ENCODE measurements at places on chromosomes 3 and 15. TPM values are rescaled to one million over a fixed set of nuclear protein-coding genes. Genes with fewer than 3 reads are reported as not detected.
A peak's percentile ranks its signal among the peaks of the same experiment; 100 is the strongest.

DNA sequence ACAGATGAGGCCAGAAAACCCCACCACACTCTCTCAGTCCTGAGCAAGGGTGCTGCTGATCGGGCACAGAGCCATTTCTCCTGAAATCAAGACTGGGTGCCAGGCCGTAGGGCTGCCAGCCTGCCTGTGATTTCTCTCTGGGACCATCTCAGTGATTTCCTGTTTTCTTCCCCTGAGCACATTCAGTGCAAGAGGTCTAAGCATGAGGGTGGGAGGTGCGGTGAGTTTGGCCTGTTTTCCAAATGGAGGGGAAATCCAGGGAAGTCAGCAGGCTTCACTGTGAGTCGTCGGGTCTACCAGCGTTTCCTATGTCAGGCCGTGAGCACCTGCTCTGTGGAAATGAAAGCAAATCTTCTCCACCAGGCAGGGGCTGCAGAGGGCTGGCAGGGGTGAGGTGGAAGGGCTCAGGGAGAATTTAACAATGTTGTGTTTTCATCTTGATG lies 82.3 kb downstream of the ST6GAL1 start:
- DNase-seq = no peak

DNA sequence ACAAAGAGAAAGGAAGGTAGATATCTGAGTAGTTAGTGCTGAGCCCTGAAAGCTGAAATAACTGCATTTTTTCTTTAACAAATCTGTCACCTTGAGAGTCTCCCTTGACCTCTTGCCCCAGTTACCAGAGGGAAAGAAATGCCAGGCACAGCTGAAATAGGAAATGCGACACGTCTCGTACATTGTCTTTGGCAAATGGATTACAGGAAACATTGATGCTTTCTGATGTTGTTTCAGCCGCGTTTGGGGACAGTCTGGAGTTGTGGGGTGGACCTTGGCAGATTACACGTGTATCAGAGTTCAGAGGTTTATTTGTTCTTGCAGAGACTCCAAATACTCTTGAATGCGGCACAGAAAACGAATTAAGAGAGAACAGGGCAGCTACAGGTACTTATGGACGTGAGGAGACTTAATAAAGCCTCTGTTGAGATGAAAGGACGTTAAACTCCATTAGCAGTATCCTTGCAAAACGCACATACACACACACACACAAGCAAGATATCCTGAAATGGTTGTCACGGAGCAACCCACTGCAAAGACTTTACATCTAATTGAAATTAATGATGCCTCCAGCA lies 272.8 kb upstream of the RORA start:
- DNase-seq = no peak

GRCh38 chr3:37751967-37752648 lies 109.6 kb upstream of the CTDSPL start:
- DNase-seq = no peak

GRCh38 chr3:152205097-152205593 lies 63.6 kb upstream of the MBNL1 start:
- no peak for DNase-seq

DNA sequence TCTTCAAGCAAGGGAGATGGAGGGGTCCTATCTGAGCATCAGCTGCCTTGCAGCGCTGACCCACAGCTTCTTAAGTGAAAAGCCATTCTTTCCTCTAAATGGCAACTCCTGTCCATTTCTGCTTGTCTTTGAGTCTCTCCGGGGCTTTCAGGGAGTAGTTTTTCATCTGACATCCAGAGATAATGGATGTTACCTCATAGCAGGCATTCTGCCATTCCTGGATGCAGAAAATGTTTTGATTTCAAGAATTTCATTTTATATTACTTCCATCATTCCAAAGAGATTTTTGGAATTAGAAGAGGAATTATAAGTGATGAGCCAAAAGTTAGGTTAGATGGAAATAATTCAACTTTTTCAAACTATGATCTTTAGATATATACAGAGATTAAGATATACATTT lies 44.9 kb upstream of the GABRG3 start:
- no peak for DNase-seq

GRCh38 chr15:69784798-69785566 lies 312.7 kb downstream of the TLE3 start:
- DNase-seq = no peak

DNA sequence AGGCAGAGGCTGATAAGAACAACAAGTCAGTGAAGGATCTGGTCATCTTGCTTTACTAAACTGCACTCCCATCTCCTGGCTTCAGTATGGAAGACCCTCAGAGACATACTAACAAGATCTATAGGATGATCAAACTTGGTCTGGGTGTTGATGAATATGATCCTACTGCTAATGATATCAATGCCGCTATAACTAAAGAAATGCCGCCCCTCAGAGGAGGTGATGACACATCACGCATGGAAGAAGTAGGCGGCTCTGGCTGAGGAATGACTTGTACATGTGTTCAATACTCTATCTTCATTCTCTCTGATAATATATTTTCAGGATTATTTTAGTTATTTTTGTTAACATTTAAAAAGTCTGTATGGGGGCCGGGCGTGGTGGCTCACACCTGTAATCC lies 17.5 kb upstream of the EIF2B5 start:
- DNase-seq = no peak

GRCh38 chr15:64447536-64448315 lies 12.7 kb upstream of the ZNF609 start:
- no peak for DNase-seq

DNA sequence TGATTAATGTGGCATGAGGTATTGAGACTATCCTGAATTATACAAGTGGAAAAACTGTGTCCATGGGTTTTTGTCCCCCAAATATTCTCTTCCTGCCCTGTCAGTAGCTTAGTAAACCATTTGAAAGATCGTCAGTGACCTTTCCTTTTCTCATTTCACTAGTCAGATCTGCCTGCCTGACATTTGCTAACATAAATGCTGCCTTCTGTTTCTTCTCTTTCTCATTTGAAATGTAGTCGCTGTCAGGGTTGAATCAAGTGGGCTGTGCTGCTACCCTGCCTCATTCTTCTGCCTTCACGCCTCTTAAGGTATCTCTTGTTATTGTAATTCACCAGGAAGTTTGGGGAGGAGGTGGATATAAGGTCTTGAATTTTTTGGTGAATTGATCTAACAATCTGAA lies 67.5 kb downstream of the LRCH3 start:
- DNase-seq = no peak

DNA sequence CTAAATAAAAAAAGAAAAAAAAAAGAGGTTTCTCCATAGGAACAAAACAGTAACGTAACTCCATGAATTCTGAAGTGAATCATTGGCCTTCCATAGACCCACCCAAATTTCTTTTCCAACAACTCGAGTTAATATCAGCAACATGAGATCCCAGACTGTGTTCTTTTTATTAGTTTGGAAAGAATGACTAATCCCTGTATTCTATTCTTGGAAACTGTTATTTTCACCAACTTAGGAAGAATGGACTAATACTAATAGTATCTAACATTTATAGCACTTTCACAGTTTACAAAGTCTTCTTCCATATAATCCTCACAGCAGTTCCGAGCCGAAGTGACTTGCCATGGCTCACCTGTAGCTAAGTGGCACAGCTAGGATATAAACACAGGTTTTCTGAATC lies 72.7 kb upstream of the SLC4A7 start:
- no peak for DNase-seq

GRCh38 chr15:88303395-88303794 lies 46.9 kb upstream of the NTRK3 start:
- no peak for DNase-seq

- DNase-seq = no peak
Observed at GRCh38 chr3:55271549-55271948, 215.6 kb downstream of the WNT5A start.

DNA sequence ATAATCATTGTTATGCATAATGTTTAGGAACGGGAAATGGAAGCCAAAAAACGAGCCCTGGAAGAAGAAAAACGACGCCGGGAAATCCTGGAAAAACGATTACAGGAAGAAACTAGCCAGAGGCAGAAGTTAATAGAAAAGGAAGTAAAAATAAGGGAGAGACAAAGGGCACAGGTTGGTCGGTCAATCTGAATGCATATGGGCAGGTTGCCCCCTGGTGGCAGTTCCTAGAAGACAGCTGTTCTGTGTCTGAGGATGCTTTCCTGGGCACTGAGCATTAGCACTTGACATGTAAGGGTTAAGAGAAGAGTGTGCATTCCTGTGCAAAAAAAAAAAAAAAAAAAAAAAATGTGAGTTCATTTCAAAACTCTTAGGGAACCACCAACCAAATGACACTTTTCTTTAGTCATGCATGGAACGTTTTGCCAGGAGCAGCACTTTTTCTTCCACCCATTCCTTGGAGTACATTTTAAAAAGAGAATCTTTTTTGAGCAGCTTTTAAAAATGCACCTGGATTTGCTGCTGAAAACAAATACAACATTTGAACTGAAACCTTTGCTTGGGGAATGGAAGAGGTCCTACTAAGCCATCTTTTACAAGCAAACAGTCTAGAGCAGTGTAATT lies 11.1 kb upstream of the ABHD10 start:
- DNase-seq = peak; percentile 75

DNA sequence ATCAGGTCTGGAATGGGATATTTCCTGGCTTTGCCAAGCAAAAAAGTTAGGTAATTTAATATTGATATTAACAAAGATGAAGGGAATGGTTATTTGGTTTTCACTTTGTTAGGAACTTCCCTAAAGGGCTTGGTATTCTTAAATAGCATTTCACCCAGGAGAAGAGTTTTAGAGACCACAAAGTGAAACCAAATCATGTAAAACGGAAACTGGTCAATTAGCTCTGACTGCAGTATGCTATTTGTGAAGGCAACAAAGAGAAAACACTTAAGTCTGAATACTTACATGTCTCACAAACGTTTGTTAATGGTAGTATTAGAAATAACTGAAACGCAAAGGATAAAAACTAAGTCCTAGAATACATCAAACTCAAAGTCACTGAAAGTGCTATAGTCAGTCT lies 32.4 kb upstream of the SETMAR start:
- DNase-seq = no peak

GRCh38 chr3:17473761-17474160 lies 268.7 kb downstream of the TBC1D5 start:
- DNase-seq = no peak

DNA sequence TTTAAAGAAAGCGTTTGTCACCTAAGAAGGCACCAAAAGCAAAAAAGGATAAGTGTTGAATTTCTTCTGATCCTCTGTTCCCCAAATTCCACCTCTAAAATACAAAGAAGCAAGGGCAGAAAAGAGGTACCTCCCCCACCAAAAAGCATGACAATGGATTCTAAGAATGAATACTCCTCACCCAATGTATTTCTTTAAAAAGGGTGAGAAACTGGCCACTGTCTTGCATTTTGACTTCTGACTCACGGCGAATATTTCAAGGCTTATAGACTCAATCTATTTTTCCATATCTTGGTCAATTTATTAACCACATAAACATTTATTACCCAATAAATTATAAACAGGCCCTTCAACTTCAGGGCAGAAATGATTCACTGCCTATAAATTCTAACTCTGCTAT lies 131.1 kb downstream of the NR1I2 start:
- no peak for DNase-seq

DNA sequence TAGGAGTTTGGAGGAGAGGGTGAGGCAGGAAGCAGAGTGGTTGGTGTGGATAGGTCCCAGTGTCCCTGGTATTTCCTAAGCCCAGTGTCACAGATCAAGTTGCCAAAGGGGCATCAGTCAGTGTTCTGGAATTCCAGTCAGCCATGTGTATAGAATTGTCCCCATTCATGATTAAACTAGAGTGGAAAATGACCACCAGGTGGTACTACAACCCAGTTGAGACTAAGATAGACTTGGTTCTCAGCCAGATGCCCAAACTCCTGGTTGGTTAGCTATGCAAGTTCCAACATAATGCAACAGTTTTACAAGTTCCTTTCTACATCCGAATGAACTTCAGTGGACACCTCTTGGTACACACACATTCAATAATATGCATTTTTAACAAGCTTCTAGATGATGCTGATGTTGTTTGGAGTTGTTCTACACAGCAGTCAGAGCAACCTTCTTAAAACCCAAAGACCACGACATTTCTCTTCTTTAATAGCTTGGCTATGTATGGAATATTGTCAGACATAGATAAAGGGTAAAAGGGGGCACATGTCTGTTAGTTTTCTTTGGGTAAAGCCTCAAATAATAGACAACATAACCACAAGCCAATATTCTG lies 8.4 kb upstream of the ATR start:
- DNase-seq = peak; percentile 46

DNA sequence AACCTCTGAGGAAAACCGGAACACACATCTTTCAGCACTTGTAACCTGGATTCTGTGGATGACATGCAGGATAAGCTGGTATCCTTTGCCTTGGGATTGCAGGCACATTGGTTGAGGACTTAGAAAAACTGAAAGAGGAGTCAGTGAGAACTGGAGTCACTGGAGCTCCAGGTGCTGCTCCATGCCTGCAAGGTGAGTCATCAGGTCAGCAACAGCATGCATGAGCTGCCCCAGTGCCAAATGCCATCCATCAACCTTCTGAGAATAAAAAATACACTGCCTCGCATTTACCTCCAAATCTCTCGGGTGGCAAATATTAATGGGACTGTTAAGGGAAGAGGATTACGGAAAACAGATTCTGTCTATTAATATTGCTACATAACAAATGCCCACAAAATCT lies 729.1 kb downstream of the NTRK3 start:
- DNase-seq = no peak

GRCh38 chr3:181915551-181915950 lies 203.8 kb downstream of the SOX2 start:
- DNase-seq = no peak

DNA sequence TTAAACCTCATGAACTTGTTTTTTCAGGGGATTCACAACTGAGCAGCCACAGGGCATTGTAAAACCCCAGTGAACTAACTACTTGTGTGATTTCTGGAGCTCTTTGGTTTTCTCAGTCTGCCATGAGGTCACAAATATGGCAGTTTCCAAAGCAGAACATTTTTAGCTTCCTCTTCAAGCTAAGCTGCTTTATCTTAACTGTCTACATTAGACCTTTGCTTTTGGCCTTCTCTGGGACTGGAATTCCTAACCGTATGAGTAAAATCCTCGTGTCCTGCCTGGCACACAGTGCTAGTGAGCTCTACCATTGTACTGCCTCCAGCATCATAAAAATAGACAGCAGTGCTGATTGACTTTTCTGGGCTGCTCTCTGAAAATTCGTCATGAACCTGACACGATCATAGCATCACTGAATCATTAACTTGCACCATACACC lies 22.1 kb downstream of the CDIN1 start:
- no peak for DNase-seq

GRCh38 chr3:174986685-174987084 lies 127.6 kb downstream of the NAALADL2 start:
- no peak for DNase-seq

GRCh38 chr3:181808053-181808452 lies 96.3 kb downstream of the SOX2 start:
- DNase-seq = no peak

GRCh38 chr3:186784820-186785494 lies 1.6 kb downstream of the EIF4A2 start:
- DNase-seq = no peak

GRCh38 chr3:182725372-182726251 lies 67.7 kb upstream of the ATP11B start:
- DNase-seq = no peak

Gene SLC51B
- not detected for total RNA-seq

Gene SLC12A1
- total RNA-seq = 1.4 TPM

Gene IL17RB
- total RNA-seq = 21.7 TPM

Gene ACAN
- total RNA-seq = 2.7 TPM

Gene CCR3
- not detected for total RNA-seq

Gene CCDC39
- 3.4 TPM for total RNA-seq

Gene LDHAL6B
- total RNA-seq = not detected

Gene CLDN16
- total RNA-seq = 0.90 TPM

Gene CCR9
- 0.26 TPM for total RNA-seq

Gene FES
- 18.4 TPM for total RNA-seq

Gene CNTN3
- total RNA-seq = 35.1 TPM
